ENCODE measurements at places on chromosomes 4 and X.

DNA sequence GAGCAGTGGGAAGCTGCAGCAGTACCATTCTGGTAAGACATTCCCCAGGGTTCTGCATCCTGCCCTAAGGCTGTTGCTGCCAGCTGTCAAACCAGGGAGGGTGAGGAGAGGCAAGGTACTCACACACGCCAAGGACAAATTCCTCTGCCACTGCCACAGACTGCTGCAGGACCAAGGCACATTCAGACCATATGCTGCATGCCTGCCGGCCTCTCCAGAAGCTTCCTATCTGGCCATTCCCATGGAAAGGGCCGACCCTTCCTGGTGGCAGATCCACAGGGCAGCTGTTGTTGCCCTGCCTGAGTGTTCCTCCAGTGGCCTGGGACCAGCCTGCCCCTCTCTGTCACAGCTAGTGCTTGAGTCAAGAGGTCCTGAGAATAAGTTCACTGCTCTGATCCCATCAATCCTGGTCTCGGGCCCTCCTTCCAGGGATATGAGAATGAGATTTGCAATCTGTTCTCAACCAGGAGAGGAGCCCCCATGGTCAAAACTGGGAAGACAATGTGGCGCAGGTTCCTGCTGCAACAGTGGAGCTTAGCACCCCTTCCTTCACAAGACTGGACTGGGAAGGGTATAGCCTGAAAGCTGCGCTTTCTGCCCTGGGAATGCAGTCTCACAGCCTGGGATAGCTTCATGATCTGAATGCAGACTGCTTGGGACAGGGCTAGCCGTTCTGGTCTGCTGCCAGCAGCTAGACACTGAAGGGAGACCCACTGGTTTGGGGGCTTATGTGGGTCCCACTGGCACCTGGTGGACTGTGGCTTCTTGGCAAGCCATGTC lies 342.5 kb upstream of the NDST3 start:
- no peak for DNase-seq

DNA sequence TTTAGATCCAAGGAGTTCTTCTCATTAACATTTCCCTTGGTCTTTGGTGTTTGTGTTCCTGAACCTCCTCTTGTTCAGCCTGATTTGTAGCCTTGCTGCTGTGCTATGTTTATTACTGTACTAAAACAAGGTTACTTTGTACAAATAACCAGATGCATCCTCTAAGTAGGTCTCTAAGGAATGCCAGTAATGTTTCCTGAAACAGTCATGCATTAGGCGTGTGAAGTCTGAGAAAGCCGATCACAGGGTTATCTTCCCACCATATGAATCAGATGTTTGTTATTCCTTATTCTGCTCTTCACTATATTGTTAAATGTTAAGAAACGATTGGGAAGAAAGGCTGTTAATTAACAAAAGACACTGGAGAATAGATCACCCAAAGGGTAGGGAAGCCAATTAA lies 66.9 kb downstream of the GALNTL6 start:
- DNase-seq = no peak

DNA sequence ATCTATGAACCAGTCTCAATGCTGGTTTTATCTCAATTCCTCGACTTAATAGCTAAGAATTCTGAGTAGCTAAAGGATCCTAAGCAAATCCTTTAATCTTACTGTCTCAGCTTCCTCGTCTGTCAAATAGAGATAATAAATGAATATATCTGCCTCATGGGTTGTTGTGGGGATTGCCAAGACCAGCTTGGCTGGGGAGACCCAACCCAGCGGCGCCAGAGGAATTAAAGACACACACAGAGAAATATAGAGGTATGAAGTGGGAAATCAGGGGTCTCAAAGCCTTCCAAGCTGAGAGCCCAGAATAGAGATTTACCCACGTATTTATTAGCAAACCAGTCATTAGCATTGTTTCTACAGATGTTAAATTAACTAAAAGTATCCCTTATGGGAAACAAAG lies 41.9 kb downstream of the SLC34A2 start:
- DNase-seq = no peak

GRCh38 chr4:28226962-28227361 lies 1366.3 kb downstream of the STIM2 start:
- DNase-seq = no peak

DNA sequence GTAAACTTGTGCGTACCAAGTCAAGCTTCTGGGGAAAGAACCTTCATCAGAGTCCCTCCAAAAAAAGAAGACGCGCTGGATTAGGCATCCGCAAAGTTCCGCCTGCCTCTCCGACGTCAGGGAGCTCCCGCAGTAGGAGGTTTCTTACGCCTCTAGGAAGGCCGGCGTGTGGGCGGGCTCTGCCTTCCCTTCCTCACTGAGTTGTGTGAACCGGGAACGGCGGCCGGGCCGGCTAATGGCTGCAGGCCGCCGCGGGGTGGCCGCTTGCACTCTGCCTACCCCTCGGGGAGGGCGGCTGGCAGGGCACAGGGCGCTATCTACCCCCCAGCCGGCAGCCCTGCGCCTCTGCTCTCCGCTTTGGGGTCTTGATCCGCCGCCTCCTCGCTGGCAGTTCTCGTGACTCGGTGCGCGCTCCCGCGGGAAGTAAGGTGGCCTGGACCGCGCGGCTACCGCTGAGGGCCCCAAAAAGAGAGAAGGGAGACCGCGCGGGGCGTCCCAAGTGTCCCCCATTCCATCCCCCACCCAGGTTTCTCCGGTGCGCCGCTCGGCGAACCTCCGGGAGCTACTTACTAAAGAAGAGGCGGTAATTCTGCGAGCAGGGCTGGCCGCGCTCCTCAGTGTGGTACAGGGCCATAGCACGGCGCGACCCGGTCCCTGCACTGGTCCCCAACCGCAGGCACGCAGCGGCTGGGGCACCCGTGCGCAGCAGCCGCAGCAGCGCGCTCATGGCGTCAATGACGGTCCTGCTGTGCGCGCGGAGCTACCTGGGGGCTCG lies at the start of gene PPA2:
PPA2 (minus strand) TSS at position 739 of the 775 bp plus-strand sequence; CDS start at position 727, 12 bp downstream.
- peak; percentile 82 for DNase-seq

- DNase-seq = no peak
Observed at GRCh38 chr4:53313510-53313909, 52.4 kb downstream of the SCFD2 start.

GRCh38 chrX:132023896-132024386 lies 839 bp downstream of the STK26 start:
- peak; percentile 47 for DNase-seq

DNA sequence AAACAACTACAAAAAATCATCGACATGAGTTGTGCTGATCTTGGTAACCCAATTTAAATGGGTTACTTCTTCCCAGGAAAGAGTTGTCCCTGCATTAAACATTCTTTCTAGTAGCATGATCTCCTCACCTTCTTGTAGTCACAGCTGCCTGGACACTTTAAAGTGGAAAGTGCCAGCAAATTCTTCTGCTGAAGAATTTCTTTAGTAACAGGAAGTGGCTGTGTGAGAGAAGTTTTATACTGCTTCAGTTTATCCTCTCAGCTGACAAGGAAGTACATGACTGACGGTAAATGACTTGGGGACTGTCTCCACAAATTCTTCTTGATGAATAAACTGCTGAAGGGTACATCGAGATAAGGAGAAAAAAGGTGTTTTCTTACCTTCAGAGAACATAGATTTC lies 18.2 kb upstream of the TNIP3 start:
- no peak for DNase-seq

- DNase-seq = no peak
Observed at GRCh38 chrX:39726771-39727170, 371.0 kb downstream of the BCOR start.

- no peak for DNase-seq
Observed at GRCh38 chr4:89906777-89907521, 12.3 kb downstream of the MMRN1 start.

DNA sequence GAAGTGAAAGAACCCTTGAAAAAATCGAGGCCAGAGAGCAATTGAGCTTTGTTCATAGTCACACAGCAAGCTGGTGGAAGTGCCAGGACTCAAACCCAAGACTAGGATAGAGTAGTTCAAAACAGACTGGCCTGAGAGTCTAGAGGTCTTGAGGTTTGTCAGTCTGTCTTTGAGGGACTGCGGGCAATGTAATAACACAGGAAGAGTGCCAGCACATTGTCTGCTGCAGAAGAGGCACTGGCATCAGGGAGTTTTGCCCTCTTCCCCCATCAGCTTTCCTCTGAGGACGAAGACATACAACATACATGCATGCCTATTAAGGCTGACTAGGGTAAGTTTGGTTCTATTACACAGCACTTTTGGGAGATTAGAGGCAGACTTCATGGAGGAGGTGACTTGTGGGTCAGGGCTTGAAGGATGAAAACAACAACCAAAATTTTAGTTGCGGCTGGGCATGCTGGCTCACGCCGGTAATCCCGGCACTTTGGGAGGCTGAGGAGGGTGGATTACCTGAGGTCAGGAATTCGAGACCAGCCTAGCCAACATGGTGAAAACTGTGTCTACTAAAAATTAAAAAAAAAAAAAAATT lies 64.1 kb upstream of the LAS1L start:
- DNase-seq = no peak

- DNase-seq = no peak
Observed at GRCh38 chrX:23271026-23271425, 63.6 kb upstream of the PTCHD1 start.

DNA sequence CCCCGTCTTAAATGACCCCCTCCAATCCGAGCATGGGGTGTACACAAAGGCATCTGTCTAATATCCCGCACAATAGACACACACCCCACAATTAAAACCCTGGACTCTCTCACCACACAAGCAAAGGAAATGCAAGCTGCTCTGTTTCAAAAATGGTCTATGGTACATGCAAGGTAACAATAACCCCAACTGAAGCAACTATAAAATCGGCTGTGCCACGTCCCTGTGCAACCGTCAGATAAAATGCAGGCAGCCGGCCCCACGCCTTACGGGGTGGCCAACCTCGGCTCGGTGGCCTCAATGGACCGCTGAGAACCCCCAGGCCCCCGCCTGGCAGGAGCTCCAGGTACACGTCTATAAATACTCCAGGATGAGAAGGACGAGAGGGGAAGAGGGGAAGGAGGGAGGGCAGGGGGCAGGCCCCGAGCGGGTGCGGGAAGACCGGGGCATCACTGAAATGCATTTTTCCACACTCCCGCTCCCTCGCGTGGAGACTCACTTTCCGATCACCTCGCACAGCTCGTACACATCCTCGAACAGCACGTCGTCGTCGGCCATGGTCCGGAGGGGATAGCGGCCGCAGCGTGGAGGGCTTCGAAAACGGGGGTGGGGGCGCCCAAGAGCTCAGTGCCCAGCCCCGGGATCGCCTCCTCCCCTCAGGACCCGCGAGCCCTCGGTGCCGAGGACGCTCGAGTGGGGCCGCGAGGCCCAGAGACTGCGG lies 763 bp downstream of the CASK start:
- DNase-seq = peak; percentile 18

DNA sequence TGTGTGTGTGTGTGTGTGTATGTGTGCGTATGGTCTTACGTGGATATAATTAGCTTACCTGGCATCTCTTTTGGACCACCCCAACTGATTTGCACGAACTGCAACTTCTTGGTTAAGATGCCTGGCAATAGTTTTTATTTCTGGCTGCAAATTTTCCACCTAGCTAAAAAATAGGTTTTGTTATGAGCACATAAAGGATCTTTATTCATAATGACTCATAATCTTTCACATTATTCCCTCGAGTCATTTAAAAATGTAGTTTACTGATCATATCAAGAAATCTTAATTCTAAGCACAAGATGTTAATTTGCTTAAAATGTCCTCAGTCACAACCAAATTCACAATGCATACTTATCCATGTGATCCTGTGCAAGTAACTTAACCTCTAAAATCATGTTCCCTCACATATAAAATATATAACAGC lies 1.5 kb downstream of the COX18 start:
- DNase-seq = no peak

DNA sequence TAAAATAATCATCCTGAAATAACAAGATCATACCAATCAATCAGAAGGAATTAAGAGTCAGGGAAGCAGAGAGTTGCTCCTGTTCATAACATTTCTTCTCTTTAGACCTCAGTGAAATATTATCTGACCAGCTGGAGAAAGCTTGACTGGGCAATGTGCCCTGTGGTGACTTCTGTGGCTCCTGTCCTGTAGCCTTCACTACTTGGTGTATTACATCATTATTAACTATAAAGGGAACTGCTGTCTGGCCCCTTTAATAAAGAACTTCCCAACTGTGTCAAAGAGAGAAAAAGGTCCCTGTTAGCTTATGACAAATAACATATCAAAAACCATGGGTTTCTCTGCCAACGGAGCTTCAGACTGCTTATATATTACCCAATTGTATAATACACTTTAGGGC lies 18.0 kb downstream of the OPHN1 start:
- DNase-seq = no peak

DNA sequence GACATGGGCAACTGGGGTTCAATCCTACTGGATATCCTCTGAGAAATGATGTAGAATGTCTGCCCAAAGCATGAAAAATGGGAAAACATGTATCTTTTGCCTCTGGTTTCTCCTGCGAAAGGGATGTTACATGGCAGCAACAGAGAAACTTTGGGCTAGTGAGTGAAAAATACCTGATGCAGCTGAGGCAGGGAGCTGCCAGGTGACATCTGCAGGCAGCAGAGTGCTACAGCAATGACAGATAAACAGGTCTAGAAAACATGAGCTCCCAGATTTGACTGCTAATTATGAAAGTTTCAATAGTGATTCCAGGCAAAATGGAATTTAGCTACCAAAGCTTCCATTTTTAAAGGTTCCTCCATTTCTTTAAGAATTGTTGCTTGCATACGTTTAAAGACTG lies 4.8 kb upstream of the CXCL1 start:
- no peak for DNase-seq

GRCh38 chr4:146165840-146166239 lies 9.7 kb upstream of the LSM6 start:
- no peak for DNase-seq

DNA sequence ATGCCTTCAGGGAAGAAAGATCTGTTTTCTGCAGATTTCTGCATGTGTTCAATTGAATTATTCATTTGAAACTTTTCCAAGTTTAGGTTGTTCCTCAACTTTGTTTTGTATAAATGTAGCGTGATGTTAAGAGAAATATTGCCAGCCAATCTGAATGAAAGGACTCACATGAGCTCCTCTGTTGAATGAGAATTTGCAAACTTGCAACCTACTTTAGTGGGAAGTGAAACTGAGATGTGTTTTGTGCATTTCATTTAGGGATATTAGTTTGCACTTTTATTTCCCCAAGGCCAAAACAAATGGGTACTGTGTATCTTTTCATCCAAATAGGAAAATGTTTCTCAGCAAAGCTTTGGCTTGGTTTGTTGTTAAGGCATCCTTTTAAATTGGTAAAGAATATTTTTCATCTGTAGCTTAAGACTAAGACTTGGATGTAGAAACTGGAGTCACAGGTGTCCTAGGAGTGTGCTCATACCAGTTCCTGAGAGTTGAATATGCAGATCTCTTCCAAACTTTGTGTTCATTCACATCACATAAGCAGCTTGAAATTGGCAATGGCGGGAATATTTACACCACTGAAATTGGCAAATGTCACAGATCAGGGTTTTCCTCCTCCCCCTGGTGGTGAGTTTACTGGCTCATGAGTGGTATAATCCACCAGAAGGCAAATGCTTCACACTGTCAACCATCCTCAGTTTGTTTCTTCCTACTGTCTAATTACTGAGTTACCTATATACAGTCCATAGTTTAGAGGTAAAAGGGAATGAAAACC lies 193.6 kb upstream of the BANK1 start:
- DNase-seq = no peak

Measured in CD4-positive, alpha-beta T cell treated with Interferon gamma for 1 hour (primary cell).